Regular cardiac myocyte (primary cell): ENCODE measurements at places on chromosomes 1 and 21. TPM values are rescaled to one million over a fixed set of nuclear protein-coding genes. Genes with fewer than 3 reads are reported as not detected.

Gene DDX59
- total RNA-seq: 15.8 and 16.5 TPM in 2 replicates

Gene RHBDL2
- 1.2 and 1.4 TPM in 2 replicates for total RNA-seq

Gene NMNAT2
- 2.8 and 10.4 TPM in 2 replicates for total RNA-seq

Gene VHLL
- 0.96 TPM in 1 of 2 replicates, not detected in the other for total RNA-seq

Gene TCHH
- under 0.01 TPM in 1 of 2 replicates, not detected in the other for total RNA-seq

Gene TRAF3IP3
- total RNA-seq: not detected in 2 replicates

Gene SH2D1B
- not detected in 2 replicates for total RNA-seq

Gene TENT5C
- 0.38 and 2.0 TPM in 2 replicates for total RNA-seq

Gene FCRLB
- 3.1 and 3.8 TPM in 2 replicates for total RNA-seq

Gene CLK2
- total RNA-seq: 22.0 and 25.7 TPM in 2 replicates

Gene RGS4
- total RNA-seq: 919 and 1,715 TPM in 2 replicates

Gene FCRL2
- not detected in 2 replicates for total RNA-seq

Gene DMRTA2
- under 0.01 TPM in 1 of 2 replicates, not detected in the other for total RNA-seq

Gene ITGB2
- 0.38 and 0.56 TPM in 2 replicates for total RNA-seq

Gene PEX11B
- 19.9 and 23.7 TPM in 2 replicates for total RNA-seq

Gene XKR8
- 3.4 and 5.2 TPM in 2 replicates for total RNA-seq

Gene GBP7
- not detected in 2 replicates for total RNA-seq

Gene CFAP107
- not detected in 2 replicates for total RNA-seq

Gene HSPA6
- total RNA-seq: 0.96 and 2.3 TPM in 2 replicates

Gene TDRD5
- total RNA-seq: not detected in 2 replicates

Gene NR5A2
- under 0.01 and 0.19 TPM in 2 replicates for total RNA-seq

Gene PODN
- 5.6 and 22.3 TPM in 2 replicates for total RNA-seq

Gene COL6A2
- total RNA-seq: 673 and 1,285 TPM in 2 replicates

Gene B3GALT5
- under 0.01 and 0.56 TPM in 2 replicates for total RNA-seq

Gene HOOK1
- total RNA-seq: under 0.01 TPM in 2 replicates

Gene OR2L5
- not detected in 2 replicates for total RNA-seq
